Breast epithelium (tissue), 4 donors: ENCODE measurements at places on chromosomes 4 and X.

DNA sequence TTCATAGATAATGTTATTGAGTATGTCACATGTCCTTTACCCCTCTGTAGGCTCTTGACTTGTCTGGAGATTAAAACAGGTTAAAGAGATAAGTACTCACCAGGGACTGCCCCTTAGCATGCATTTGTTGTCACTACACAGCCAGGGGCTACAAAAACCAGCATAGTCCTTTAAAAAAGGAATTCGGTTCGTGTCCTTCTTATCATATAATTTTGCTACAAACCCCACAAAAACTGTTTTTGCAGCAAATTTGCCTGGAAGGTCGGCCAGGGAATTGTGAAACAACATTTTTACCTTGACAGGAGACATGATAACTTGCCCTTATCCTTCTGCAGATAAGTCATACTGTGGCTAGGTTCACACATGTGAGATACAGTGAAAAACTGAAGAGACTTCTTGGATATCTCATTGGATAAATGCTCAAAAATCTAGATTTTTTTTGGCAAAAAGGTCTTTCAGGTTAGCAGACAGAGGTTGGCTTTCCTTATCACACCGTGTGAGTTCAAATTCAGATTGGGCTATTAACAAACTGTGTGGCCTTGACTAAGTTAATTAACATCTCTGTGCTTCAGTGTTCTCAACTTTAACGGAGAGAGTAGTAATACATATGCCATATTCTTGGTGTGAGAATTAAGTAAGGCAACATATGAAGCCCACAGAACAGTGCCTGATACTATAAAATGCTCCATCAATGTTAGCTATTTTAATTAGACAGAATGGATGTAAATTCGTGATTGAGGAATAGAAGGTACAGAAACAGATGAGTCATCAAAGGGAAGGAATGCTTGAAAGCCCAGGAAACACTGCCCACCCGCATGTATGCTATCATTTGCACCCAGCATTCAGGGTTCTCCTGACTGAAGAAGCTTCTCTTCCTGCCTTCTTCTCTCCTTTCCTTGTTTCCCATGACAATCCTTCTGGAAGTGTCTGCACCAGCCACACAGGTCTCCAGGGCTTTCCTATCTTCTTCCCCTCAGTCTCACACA, 30.0 kb downstream of the FAM9C start:
- DNase-seq: no peak

DNA sequence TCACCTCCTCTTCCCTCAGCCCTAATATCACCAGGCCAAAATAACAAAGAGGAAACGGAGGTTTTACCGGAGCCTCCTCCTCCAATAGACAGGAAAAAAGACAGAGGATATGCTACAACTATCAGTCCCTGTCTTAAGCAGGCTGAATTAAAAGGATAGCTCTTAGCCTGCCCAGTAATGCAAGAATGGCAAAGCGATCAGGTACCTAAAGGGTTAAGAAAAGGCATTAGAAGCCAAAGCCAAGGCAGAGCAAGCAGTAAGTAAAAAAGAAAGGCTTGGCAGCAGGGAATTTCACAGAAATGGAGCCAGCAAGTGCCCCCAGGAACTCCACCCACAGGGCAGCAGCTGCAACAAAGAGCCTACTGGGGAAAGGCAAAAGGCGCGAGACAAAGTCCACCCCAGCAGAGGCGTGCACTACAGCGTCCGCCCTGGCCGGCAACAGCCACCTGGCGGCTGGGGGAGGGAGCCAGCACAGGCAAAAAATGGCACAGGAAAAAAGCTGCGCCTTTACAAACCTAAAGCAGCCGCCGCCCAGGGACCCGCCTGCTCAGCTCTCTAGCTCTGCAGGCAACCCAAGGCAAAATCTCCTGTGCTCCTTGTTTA, 220.6 kb upstream of the ZC4H2 start:
- DNase-seq: no peak

- no peak for DNase-seq
Observed at GRCh38 chr4:98318521-98318920, 57.3 kb downstream of the RAP1GDS1 start.

DNA sequence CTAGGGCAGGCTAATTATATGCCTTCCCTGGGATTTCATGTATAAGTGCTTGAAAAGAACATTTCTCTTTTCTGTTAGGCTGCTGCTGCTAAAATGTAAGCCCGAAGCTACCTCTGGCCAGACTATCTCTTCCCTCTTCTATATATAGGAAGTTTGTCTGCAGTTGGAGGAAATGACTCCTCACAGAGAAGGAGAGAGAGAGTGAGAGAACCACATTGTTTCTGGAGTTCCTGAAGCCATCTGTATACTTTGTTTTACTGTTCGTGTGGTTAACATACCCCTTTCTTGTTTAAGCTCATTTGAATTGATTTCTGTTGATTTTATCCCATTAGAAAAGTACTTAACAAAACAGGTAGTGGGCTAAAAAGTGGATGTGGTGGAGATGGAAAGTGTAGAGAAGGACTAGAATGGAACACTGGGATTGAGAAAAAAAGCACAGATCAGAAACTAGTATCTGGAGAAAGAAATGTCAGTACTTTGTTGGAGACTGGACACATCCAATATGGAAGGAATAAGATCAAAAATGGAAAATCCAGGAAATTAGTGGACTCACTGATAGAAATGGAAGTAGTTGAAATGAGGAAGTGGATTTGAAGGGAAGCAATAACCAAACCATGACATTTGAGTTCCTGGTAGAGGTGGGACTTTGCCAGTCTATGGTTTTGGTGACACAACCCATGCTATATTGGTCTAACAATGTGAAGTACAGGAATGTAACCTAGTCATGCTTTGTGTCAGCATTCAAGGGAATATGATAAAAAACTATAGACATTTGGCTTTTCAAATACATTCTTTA, 112.6 kb downstream of the TMA16 start:
- no peak for DNase-seq

GRCh38 chr4:38310446-38311043, 350.3 kb downstream of the PTTG2 start:
- DNase-seq: no peak

- no peak for DNase-seq
Observed at GRCh38 chr4:168708108-168708507, 211.3 kb downstream of the PALLD start.

DNA sequence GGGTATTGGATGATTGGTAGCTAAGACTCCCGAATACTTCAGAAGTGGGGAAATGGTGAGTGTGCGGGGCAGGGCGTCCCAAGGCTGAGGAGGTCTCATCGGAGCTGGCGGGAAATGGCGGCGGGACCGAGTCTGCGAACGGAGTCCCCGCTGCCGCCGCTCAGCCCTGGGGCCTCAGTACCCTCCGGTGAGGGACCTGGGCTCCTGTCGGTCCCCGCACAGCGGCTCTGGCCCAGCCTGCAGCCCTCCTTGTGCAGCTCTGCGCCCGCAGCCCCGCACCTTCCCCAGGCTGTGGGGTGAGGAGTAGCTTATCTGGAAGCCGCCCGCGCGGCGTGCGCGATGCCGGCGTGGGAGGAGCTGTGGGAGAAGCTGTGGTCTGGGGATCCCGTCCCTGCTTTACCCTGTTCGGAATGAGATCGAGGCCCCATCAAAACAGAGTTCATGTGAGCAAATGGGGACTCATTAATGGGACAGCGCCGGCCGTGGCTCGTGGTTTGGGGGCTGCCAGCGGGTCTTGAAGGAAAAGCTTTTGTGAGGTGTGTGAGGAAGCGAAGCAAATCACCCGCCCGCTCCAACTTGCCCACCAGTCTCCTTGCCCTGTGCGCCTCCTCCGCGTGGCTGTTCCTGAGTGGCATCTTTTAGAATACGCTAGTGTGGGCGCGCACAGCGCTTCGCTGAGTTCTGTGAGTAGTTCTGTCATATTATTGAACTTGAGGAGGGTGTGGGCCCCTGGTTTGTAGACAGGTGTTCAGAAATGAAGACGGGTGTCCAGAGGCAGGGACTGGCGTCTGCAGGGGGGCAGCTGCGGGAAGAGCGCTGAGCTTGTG, 531 bp downstream of the ZNF141 start:
- no peak for DNase-seq
